ENCODE measurements at places on chromosomes 13 and 19. TPM values are rescaled to one million over a fixed set of nuclear protein-coding genes. Genes with fewer than 3 reads are reported as not detected.

Gene FCAR
- 0.37 TPM for polyA plus RNA-seq

Gene FCER2
- not detected for polyA plus RNA-seq

Gene WDR87
- polyA plus RNA-seq = 0.01 TPM

Gene FBXL12
- 24.3 TPM for polyA plus RNA-seq

Gene ZNF285
- 10.7 TPM for polyA plus RNA-seq

Gene WDR88
- 1.1 TPM for polyA plus RNA-seq

Gene ZNF627
- 47.8 TPM for polyA plus RNA-seq

Gene ARL11
- polyA plus RNA-seq = 0.28 TPM

Gene SULT2A1
- 0.10 TPM for polyA plus RNA-seq

Gene URAD
- not detected for polyA plus RNA-seq

Gene MISP
- polyA plus RNA-seq = 6.4 TPM

Gene TSSK6
- 0.97 TPM for polyA plus RNA-seq

Gene ING1
- polyA plus RNA-seq = 25.5 TPM

Gene MARCHF2
- 11.6 TPM for polyA plus RNA-seq

Gene SIGLEC5
- polyA plus RNA-seq = 0.51 TPM

Gene ZNF433
- polyA plus RNA-seq = 17.4 TPM

Gene PLPPR2
- polyA plus RNA-seq = 9.2 TPM

Gene KLK15
- not detected for polyA plus RNA-seq

Gene ZNF547
- 6.8 TPM for polyA plus RNA-seq

Gene CADM4
- polyA plus RNA-seq = 50.6 TPM

Gene NUP58
- 45.0 TPM for polyA plus RNA-seq

Gene ZNF534
- polyA plus RNA-seq = 0.62 TPM

Gene MAMSTR
- polyA plus RNA-seq = 4.1 TPM

Gene MED26
- 5.9 TPM for polyA plus RNA-seq

Gene ZNF57
- 7.6 TPM for polyA plus RNA-seq

Gene APOC4
- not detected for polyA plus RNA-seq

Gene NXNL1
- not detected for polyA plus RNA-seq

Measured in right renal cortex interstitium (tissue), 3 donors.